ENCODE measurements at places on chromosomes 16 and 17. TPM values are rescaled to one million over a fixed set of nuclear protein-coding genes. Genes with fewer than 3 reads are reported as not detected.
A peak's percentile ranks its signal among the peaks of the same experiment; 100 is the strongest.

DNA sequence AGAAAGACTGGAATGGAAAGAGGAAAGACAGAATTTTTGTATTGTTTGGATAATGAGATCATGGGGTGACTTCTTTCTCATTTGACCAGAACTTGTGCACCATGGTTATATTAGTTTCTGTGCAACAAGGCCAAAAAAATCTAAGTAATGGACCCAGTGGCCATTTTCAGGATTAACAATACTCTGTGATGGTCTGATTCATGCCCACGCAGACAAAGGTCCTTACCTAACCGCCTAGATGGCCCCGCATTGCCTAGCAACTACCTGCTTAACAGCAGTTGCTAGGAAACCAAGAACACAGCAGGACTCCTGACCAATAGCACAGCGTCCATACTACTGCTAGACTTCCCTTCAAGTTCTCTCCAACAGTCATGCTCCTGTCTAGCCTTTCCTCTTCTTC lies 22.4 kb downstream of the MIS12 start:
- DNase-seq = no peak

GRCh38 chr17:10875984-10876555 lies 38.2 kb upstream of the PIRT start:
- DNase-seq = no peak

Gene ZSCAN10
- polyA plus RNA-seq = not detected

DNA sequence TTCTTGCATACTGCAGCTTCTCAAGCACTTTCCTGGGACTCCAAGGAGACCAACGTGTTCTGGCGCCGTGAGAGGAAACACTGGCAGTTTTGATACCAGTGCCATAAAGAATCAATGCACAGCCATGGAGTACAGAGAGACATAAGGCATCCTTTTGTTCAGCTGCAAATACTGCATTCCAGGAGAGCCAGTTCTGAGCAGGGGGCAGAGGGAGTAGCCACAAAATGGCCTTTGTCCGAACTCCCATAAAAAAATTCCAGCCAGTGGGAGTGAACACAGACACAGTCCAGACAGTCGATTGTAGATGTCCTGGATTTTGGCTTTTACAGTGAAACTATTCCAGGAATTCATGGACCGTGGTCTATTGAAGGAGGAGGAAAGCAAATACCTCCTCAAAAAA lies 36.2 kb upstream of the TEKT3 start:
- DNase-seq = peak; percentile 75

DNA sequence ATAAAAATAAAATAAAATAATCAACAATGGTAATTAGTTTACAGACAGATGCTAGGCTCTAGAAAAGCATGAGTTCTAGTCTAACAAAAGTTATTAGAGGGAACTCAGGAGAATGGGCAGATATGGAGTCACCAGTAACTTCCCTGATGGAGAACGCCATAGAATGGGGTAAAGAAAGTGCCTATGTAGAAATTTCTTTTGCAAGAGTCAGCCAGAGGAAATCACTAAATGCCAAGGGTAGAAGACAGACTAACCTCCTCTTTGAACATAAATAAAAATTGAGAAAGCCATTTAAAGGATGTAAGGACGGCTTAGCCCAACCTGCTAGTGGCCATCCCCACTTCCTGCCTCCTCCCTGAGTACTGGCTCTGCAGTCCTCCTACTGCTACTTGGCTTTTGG lies 141.6 kb downstream of the VPS53 start:
- no peak for DNase-seq

DNA sequence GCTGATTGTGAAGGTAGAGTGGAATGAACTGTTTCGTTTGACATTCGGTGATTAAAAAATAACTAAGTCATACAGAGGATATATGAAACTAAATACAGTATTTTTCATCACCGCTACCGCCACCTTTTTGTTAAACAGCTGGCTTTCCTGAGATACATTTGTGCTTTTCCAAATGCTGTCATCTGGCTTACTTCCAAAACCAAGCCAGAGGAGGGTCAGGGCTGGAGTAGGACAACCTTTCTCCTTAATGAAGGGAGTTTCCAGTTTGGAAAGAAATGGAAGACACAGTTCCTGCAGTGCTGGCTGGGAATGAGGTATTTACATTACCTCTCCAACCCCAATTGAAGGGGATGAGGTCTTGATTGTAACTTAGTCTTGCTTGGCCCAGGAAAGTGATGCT lies 3.2 kb downstream of the TNRC6C start:
- no peak for DNase-seq

DNA sequence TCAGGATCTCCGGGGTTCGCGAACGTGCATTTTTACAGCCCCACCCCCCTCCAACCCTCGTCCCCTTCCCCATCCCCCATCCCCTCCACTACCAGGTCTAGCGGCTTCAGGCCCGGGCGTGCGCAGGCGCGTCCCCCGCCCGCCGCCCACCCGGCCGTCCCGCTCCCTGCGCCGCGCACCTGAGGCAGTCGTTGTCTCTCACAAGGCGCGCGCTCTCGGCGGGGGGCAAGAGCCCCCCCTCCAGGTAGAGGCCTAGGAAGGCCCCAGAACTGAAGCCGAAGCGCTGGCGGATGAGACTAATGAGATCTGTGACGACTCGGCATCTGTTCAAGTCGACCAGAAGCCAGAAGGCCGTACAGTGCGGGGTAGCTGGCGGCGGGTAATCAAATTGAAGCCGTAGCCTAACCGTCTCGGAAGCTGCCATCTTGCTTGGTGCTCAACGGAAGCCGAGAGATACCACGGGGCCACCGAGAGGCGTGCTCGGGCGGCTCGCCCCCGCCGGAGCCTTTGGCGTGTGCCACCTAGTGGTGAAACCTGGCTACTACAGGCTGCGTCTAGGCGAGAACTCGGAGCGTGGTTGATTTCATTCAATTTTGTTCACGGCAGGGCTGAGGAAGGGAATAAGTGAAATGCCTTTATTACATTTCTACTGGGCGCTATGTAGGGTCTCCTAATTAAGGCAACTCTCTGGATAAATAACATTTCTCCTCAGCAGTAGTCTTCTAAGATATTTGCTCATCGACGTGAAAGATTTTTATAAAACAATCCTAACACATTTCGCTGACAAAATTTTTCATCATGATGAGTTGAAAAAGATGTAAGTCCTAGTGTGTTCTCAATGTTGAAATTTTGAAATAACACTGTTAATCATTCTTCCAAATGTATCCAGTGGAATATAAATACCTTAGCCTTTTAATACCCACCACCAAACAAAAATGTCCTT lies at the start of gene COIL:
Gene COIL (minus strand): TSS at position 455 of the 943 bp plus-strand sequence. CDS start 31 bp downstream, at position 424.
- peak; percentile 35 for DNase-seq

DNA sequence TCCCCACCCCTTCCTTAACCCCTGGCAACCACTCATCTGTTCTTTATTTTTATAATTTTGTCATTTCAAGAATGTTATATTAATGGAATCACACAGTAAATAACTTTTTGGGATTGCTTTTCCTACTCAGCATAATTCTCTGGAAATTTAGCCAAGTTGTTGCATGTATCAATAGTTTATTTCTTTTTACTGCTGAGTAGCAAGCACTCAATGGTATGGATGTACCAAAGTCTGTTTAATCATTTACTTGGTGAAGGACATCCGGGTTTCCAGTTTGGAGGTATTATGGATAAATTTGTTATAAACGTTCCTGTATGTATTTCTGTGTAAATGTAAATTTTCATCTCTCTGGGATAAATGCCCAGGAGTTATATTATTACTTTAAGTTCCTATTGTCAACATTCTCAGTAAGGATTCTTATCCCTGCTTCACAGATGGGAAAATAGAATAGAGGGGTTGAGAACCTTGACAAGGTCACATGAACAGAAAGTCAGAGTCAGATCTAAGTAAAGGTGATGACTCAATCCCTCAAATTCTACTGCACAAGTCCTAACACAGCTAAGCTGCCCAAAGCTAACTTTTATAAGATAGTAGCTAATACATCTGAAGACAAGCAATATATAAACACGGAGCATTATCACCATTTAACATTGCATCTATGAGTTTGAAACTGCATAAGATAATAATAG lies 62.4 kb upstream of the MTMR4 start:
- DNase-seq = no peak

Gene UBALD1
- 7.7 TPM for polyA plus RNA-seq

GRCh38 chr17:73447319-73447718 lies 135.5 kb upstream of the CDC42EP4 start:
- DNase-seq = no peak

GRCh38 chr17:42880776-42881310 lies 19.8 kb upstream of the G6PC1 start:
- DNase-seq = no peak

DNA sequence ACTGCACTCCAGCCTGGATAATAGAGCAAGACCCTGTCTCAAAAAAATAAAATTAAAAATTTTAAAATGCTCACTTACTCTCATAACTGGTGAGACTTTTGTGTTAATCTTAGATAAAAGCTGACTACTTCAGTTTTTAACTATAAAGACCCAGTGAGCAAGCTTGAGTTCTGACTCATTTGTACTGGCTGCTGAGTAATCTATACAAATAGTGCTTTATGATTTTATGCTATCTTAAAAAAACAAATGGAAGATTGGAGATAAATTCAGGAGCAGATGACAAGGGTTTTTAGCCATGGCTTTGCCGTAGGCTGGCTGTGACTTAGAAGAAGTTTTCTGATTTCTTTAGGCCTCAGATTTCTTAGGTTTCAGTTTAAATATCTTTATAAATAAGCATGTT lies 30.5 kb downstream of the SNTB2 start:
- no peak for DNase-seq

Gene EXOC7
- polyA plus RNA-seq = 122 TPM

GRCh38 chr17:10797476-10798328 lies 6.2 kb downstream of the TMEM238L start:
- DNase-seq = no peak

DNA sequence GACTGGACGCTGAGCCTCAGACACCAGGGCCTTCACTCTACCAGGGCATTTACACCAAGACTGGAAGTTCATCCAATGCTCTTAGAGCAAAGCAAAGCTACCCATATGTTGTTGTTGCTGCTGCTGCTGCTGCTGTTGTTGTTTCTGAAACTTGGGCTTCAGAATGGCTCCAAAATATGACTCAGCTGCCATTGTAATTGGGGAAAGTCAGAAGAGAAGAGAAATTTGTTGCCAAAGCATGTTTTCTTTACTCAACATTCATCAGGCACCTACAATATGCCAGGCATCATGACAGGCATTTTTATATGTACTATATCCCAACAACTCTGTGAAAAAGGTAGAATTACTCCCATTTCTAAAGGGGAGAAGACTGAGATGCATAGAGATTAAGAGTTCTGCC lies 11.9 kb downstream of the KRT32 start:
- DNase-seq = no peak

- DNase-seq = no peak
Measured at GRCh38 chr17:79341222-79341780, 266.7 kb downstream of the ENGASE start.

DNA sequence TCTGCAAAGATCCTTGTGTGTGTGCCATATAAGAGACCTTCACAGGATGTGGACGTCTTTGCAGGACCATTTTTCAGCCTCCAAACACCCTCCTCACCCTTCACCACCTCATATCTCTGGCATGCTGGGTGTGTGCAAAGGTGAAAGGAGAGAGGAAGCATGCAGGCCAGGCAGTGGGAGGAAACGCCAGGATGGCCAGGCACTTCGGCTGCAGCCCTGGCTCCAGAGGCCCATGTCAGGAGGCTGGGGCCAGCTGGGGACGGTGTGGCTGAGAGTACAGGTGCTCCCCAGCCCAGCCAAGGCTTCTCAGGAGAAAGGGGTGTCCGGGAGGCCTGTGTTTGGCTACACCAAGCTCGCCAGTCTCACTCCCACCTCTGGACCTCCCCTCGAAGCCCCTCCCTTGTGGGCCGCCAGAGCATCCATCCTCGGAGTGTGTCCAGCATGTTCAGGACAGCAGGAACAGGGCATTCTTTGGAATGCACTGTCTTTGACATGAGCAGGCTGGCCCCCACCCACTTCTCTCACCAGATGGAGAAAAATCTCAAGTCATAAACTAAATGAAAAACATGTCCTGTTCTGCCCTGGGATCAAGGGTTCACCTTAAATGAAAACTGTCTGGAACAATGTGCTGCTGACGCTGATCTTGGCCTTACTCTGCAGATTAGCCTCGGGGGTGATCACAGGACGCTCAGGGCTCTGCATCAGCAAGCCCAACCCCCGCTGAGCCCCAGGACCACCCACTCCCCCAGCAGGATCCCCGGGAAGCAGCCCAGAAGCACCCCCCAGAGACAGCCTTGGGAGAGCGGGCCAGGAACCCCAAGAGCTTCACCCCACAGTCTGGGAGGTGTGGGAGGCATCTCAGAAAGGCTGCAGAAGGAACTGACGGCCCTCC lies 15.9 kb downstream of the PEMT start:
- peak; percentile 58 for DNase-seq

GRCh38 chr16:35192993-35193392 lies 1733.6 kb downstream of the TP53TG3F start:
- DNase-seq = no peak
